ENCODE measurements at places on chromosomes 7 and 10. TPM values are rescaled to one million over a fixed set of nuclear protein-coding genes. Genes with fewer than 3 reads are reported as not detected.

DNA sequence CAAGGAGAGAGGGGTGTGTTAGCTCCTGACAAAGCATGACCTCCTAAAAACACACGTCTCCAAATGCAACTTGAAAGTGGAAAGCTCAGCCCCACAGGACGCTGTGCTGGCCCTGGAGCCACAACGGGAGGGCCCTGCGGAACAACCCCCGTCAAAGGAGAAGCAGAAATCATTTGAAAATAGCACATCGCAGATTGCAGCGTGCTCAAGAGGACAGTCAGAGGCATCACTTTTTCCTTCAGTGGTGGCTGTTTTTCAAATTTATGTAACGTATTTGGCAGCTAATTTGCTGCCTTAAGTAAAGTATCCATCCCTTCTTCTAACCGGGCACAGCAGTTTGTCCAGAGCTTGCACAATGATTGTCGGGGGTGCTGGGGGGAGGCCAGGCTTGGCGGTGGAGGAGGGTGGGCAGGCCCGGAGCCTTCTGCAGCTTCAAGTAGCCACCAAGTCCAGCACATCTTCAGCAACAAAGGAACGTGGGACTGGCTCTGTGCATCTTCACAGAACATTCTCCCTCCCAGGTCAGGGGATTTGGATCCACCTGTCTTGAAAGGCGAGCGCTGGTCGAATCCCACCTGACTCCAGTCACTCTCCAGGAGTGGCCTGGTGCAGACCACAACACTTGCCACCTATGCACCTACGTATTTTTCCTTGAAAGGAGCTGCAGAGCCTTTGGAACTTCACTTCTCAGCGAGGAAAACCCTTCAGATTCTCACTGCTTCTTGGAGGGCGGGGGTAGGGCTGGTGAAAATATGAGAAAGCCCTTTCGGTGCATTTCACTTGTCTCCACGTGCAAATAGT is 346.3 kb downstream of the DNAJB6 start:
- 0 out of 2 replicates have a peak, but pooled peaks cover 4% of the 10 kb centered on the region for H3K36me3 ChIP-seq
- H3K4me1 ChIP-seq, result peaks cover 5% of the 10 kb centered on the region
- H3K4me3 ChIP-seq, result peak overlapping the region; percentile 49
- H3K27ac ChIP-seq, result no peak overlapping the region
- peaks cover 95% of the 10 kb centered on the region for H3K27me3 ChIP-seq
- no peak for DNase-seq

DNA sequence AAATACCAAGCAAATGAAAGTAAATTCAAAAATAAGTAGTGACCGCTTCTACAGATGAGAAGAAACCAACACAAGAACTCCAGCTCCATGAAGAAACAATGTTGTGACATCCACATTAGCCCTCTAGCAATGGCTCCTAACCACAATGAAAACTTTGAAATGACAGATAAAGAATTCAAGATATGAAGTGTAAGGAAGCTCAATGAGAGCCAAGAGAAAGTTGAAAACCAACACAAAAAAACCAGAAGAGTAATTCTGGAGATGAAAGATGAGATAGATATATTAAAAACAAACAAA is 68.2 kb upstream of the DDC start:
- H3K4me3 ChIP-seq, result no peak overlapping the region
- DNase-seq, result no peak
- H3K27ac ChIP-seq, result peak overlapping the region; percentile 14
- no peaks in the 10 kb centered on the region for H3K27me3 ChIP-seq

GRCh38 chr10:6061056-6061455 is 1.1 kb downstream of the IL2RA start:
- H3K4me1 ChIP-seq, result no peaks in the 10 kb centered on the region
- no peaks in the 10 kb centered on the region for H3K36me3 ChIP-seq
- no peaks in the 10 kb centered on the region for H3K27me3 ChIP-seq
- DNase-seq, result no peak
- H3K27ac ChIP-seq, result no peak overlapping the region
- no peak overlapping the region for H3K4me3 ChIP-seq

DNA sequence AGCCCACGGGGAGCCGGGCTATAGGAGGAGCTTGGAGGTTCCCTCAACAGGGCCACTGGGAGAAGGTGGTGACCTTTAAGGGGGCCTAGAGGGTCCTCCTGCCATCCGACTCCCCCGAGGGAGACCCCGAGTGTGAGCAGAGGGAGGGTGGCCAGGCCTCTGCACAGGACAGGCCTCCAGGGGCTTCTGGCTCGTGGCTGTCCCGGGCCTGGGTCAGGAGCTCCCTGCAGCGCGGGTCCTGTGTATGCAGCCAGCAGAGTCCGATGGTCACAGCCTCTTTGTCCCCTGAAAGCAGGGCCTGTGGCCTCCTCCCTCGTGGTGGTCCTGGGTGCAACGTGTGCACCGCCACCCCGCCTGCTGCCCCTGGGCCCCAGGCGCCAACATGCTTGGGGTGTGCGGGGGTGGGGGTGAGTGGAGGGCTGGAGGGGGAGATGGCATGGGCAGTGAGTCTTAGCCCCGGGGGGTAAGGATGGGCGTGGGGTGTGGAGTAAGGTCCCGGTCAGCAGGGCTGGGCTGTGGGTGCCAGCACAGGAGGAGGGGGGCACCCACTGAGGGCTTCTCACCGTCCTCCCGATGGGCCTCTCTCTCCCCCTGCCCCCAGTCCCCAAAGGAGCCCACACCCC is 27.1 kb downstream of the UNCX start:
- no peaks in the 10 kb centered on the region for H3K27me3 ChIP-seq
- no peaks in the 10 kb centered on the region for H3K36me3 ChIP-seq
- H3K4me3 ChIP-seq, result no peak overlapping the region

DNA sequence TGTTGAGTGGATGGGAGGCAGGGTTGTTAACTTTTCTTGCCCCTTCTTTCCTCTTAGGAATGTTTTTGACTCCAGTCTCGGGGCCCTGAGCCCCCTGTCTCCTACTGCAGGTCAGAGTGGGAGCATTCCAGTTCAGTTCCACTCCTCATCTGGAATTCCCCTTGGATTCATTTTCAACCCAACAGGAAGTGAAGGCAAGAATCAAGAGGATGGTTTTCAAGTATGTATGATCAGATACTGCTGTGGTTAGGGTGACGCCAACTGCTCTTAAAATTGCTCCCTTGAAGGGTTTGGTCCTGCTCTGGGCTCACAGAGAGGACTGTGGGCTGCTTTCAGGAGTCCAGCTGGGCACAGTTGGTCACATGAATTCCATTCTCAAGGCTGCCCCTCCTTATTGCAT is 22.0 kb downstream of the VWA2 start:
- peaks cover 6% of the 10 kb centered on the region for H3K4me1 ChIP-seq
- H3K36me3 ChIP-seq, result no peaks in the 10 kb centered on the region
- H3K27me3 ChIP-seq, result no peaks in the 10 kb centered on the region
- no peak overlapping the region for H3K4me3 ChIP-seq
- DNase-seq, result no peak

DNA sequence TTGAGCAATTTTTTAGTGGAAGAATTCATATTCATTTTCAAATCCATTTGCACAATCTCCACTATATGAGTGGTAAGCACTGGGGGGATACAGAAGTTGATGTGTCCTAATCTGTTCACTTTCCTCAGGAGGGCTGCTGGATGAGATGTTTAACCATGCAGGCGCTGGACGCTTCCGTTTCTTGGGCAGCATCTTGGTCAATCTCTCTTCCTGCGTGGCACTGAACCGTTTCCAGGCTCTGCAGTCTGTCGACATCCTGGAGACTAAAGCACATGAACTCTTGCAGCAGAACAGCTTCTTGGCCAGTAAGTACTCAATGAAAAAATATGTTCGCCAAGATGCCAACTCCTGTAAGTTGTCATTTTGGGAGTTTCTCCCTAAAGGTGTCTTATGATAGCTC is 179.3 kb downstream of the ABCA13 start:
- no peak for DNase-seq
- no peaks in the 10 kb centered on the region for H3K27me3 ChIP-seq
- no peak overlapping the region for H3K4me3 ChIP-seq
- no peaks in the 10 kb centered on the region for H3K36me3 ChIP-seq
- H3K27ac ChIP-seq, result no peak overlapping the region
- no peaks in the 10 kb centered on the region for H3K4me1 ChIP-seq

Gene LIPF
- total RNA-seq, result not detected

Gene SUFU
- 6.6 TPM for total RNA-seq

Gene OPALIN
- not detected for total RNA-seq
